Memory B cell (primary cell): ENCODE measurements at places on chromosomes 6 and 20.
A peak's percentile ranks its signal among the peaks of the same experiment; 100 is the strongest.

DNA sequence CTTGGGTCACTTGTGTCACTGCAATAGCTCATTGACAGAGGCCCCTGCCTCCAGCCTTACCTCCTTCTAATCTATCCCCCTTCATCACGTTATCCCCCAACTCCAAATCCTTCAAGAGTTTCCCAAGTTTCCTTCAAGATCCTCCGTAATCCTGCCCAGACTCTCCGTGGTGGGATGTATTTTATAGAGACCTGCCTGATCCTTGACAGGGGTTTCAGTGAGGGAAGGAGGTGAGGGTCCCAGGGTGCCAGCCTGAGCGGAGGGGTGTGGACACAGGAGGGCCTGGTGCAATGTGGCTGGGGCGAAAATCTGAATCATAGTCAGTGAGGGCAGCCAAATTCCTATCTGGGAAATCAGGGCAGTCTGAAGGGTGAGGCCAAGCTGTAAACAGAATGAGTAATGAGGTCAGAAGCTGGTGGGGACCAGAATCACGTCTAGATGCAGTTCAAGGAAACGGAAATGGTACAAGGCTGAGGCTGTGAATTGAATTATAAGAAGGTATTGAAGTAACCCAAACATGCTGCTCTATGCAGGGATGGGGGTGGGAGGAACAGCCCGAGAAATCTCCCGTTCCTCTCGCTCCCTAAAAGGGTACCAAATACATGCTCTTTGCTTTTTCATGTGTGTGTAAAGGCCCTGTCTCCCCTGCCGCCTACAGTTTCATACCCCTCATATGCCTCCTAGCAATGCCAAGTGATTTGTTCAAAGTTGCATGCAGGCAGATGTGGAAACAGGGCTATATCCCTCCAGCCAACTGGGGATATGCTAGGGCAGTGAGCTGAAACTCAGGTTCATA is 35.4 kb upstream of the PIM1 start:
- H3K27me3 ChIP-seq, result peaks cover 2% of the 10 kb centered on the region
- H3K36me3 ChIP-seq, result no peaks in the 10 kb centered on the region
- no peak overlapping the region for H3K27ac ChIP-seq
- H3K4me1 ChIP-seq, result peaks cover 6% of the 10 kb centered on the region

- peaks cover 13% of the 10 kb centered on the region for H3K4me1 ChIP-seq
- H3K27me3 ChIP-seq, result no peaks in the 10 kb centered on the region
- no peak for DNase-seq
- H3K36me3 ChIP-seq, result no peaks in the 10 kb centered on the region
- H3K27ac ChIP-seq, result no peak overlapping the region
These were observed 40.4 kb upstream of the TMEM170B start for GRCh38 chr6:11497107-11497506.

DNA sequence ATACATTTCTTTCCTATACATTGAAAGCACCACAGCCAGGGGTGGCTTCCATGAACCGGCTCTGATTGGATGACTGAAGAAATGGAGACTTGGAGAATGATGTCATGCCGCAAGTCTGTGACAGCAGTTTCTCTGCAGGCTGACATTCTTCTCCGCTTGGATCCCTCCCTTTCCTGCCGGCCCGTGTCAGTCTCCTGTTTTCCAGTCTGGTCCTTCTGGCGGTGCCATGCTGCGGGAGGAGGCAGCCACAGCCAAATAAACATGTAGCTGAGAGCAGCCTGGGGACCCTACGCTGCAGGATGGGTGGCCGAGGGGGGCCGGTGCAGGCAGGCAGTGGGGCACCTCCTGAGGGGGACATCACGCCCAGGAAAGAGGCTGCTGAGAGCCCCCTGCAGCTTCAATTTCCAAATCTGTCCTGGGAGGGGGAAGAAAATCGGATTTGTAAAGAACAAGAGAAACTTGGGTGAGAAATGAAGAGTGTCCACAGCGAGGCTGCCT is 178.0 kb downstream of the TAF4 start:
- H3K36me3 ChIP-seq, result peaks cover 9% of the 10 kb centered on the region
- H3K4me3 ChIP-seq, result no peak overlapping the region
- DNase-seq, result no peak
- H3K27ac ChIP-seq, result no peak overlapping the region
- H3K4me1 ChIP-seq, result peaks cover 6% of the 10 kb centered on the region

DNA sequence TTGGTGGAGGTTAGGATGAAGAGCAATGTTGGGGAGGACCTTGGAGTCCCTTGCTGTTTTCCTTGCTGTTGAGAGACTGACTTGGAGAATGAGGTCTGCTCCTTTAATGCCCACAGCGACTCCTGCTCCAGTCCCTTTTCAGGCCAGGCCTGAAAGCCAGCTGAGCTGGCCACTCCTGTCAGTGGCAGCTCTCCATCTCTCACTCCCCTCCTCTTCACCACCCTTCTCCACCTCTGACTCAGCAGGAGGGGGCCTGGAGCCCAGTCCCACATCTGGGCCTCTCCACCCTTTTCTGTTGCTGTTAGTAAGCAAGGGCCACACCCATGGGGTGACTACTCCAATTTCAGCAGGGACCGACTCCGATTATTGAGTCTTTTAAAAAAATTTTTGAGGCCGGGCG is 2.2 kb downstream of the SNX21 start:
- H3K27ac ChIP-seq, result no peak overlapping the region
- H3K36me3 ChIP-seq, result no peaks in the 10 kb centered on the region
- DNase-seq, result no peak
- H3K4me3 ChIP-seq, result no peak overlapping the region

- peak overlapping the region; percentile 69 for H3K27ac ChIP-seq
- H3K4me1 ChIP-seq, result peaks cover 44% of the 10 kb centered on the region
- no peak overlapping the region for H3K4me3 ChIP-seq
These were observed 24.1 kb upstream of the SERPINB1 start for GRCh38 chr6:2865694-2866151.

DNA sequence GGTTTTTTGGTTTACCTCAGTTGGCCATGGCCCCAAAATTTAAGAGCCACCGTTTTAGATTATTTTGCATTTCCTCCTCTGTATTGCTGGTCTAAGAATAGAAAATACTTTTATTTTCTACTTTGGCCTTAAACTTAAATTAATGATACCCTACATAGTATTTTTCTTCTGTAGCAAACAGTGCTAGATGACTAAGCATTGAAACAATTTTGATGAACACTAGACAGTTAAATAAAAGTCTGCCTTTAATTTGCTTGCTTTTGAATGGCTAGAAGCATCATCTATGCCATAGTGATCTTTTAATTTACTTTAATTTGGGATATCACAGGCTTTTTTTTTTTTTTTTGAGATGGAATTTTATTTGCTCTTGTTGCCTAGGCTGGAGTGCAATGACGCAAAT is 106.4 kb downstream of the CD109 start:
- no peak overlapping the region for H3K4me3 ChIP-seq
- DNase-seq, result no peak
- no peaks in the 10 kb centered on the region for H3K36me3 ChIP-seq
- no peak overlapping the region for H3K27ac ChIP-seq
- H3K27me3 ChIP-seq, result peaks cover 2% of the 10 kb centered on the region
- no peaks in the 10 kb centered on the region for H3K4me1 ChIP-seq

DNA sequence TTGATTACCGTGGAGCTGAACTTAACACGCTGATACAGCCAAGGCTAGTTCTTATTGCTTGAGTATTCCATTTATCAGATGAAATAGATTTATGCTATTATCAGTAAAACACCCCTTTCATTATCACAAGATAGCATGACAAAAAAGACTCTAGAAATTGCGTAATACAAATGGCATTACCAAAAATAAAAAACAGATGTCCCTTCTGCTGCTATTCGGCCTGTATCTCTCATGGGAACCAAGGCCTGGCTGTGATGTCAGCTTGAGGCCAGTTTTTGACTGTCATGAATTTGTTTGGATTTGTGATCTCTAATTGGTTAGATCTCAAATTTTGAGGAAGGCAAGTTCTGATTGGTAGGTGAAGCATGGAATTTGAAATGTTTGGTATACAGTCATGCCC is 25.2 kb downstream of the MEI4 start:
- no peaks in the 10 kb centered on the region for H3K4me1 ChIP-seq
- H3K4me3 ChIP-seq, result no peak overlapping the region
- H3K27ac ChIP-seq, result no peak overlapping the region
- H3K27me3 ChIP-seq, result no peaks in the 10 kb centered on the region
- no peaks in the 10 kb centered on the region for H3K36me3 ChIP-seq

GRCh38 chr6:25025248-25025918 is 89.6 kb upstream of the RIPOR2 start:
- no peaks in the 10 kb centered on the region for H3K36me3 ChIP-seq
- H3K4me1 ChIP-seq, result peaks cover 17% of the 10 kb centered on the region
- no peak for DNase-seq
- no peaks in the 10 kb centered on the region for H3K27me3 ChIP-seq
- H3K4me3 ChIP-seq, result no peak overlapping the region

- H3K36me3 ChIP-seq, result no peaks in the 10 kb centered on the region
- H3K27ac ChIP-seq, result peak within 1 kb of the TSS; percentile 55
- DNase-seq, result peak; percentile 23
- H3K4me3 ChIP-seq, result peak within 1 kb of the TSS; percentile 74
These were observed at the start of gene MYL9 for GRCh38 chr20:36541227-36541767. MYL9 (plus strand) TSS chr20:36541519; CDS start chr20:36544885, 3,366 bp downstream.

GRCh38 chr20:64055893-64056638 is 6.6 kb upstream of the SOX18 start:
- H3K4me1 ChIP-seq, result peaks cover 18% of the 10 kb centered on the region
- no peak for DNase-seq
- H3K27me3 ChIP-seq, result peaks cover 23% of the 10 kb centered on the region
- no peak overlapping the region for H3K27ac ChIP-seq

- peak overlapping the region; percentile 15 for H3K27ac ChIP-seq
- H3K4me3 ChIP-seq, result no peak overlapping the region
- H3K27me3 ChIP-seq, result no peaks in the 10 kb centered on the region
- no peak for DNase-seq
- H3K36me3 ChIP-seq, result peaks cover 10% of the 10 kb centered on the region
- peaks cover 26% of the 10 kb centered on the region for H3K4me1 ChIP-seq
These were observed 56.2 kb upstream of the TULP4 start for GRCh38 chr6:158255989-158256601.

DNA sequence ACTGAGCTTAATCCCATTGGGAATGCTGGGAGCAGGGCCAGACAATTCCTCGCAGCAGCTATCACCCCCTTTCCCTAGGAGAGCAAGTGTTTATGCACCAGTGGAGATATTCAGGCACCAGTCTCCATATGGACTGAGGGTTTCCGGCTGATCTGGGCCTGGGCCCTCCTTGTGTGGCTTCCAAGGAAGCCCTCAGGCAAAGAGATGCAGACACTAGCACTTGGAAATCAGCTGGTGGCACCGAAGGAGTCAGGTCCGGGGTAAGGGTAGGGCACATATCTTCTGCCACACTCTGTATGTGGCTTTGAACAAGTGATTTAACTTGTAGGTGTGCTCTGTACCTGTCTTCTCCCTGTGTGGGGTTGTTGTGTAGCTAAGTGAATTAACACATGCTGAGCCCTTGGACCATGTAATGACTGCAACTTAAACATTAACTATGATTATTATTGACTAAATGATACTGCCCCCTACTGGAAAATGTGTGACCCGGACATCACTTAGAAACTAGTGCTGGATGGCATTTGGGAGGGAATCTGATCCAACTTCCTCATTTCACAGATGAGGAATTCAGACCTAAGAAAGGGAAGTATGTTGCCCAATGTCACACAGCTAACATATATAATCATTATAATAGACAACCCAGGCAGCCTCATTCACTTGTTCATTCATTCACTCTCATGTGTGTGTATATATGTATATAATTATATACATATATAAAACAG is 19.3 kb upstream of the WFDC2 start:
- H3K27me3 ChIP-seq, result peaks cover 3% of the 10 kb centered on the region
- H3K4me1 ChIP-seq, result peaks cover 18% of the 10 kb centered on the region
- no peak overlapping the region for H3K27ac ChIP-seq
- H3K36me3 ChIP-seq, result peaks cover 4% of the 10 kb centered on the region
- H3K4me3 ChIP-seq, result no peak overlapping the region
- no peak for DNase-seq

DNA sequence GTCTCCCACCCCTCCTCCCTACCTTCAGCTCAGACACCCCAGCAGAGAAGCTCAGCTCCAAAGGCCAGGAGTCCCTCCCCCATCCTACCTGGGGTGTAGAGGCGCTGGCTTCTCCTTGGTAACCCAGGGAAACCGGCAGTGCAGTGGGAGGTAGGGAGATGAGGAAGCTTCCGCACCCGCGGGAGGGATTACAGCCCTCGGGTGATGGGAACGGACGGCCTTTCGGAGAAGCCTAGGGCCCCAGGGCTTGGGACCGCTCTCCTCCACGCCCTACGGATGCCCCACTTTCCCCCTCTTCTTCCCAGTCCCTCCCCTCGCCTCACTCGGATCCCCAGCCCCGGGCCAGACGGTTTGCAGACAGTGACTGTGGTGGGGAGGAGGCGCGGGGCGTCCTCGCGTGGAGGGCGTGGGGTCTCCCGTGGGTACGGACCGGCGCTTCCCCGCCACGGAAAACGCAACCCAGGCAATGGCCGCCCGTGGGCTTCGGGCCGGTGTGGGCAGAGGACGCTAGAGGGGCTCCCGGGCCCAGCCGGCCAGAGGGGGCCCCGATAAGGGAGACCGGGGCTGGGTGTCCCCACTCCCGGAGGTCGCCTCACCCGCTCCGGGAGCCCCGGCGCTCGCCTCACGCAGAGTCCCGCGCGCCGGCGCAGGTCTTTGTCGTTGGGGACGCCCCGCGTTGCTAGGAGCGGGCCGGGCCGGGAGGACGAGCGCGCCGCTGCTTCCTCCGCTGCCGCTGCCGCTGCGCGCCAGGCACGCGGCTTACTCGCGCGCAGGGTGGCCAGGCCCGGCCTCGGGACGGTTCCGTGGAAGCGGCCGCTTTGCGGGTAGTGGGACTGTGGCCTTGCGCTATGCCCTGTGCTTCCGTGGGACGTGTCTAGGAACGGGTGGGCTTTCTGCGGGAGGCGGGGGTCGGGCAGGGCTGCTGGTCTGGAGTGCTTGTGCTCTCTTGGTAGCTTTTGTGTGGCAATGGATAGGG is 15.8 kb downstream of the AARS2 start:
- H3K36me3 ChIP-seq, result peaks cover 14% of the 10 kb centered on the region
- H3K4me3 ChIP-seq, result peak overlapping the region; percentile 52
- peaks cover 3% of the 10 kb centered on the region for H3K4me1 ChIP-seq

DNA sequence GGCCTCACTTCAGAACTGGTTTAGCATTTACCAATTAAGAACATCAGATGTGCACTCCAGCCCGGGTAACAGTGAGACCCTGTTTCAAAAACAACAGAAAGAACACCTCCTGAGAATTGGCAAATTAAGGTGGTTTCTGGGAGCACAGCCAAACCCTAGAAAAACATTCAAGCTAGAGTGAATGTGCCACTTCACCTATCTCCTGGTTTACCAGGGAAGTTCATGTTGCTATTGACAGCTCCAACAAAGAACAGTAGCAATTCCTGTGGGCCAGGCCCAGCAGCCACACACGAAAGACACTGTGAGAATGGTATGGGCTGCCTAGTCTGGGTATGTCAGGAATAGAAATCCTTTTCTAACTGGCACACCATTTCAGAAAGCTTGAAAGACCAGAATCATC is 4.9 kb downstream of the POLR1C start:
- H3K4me1 ChIP-seq, result no peaks in the 10 kb centered on the region
- DNase-seq, result no peak
- H3K4me3 ChIP-seq, result no peak overlapping the region
- no peaks in the 10 kb centered on the region for H3K27me3 ChIP-seq

GRCh38 chr6:91141346-91141745 is 554.5 kb upstream of the MAP3K7 start:
- DNase-seq, result no peak
- no peaks in the 10 kb centered on the region for H3K4me1 ChIP-seq
- no peaks in the 10 kb centered on the region for H3K27me3 ChIP-seq
- H3K4me3 ChIP-seq, result no peak overlapping the region
- no peaks in the 10 kb centered on the region for H3K36me3 ChIP-seq
- H3K27ac ChIP-seq, result no peak overlapping the region

GRCh38 chr20:50320901-50321796 is 130.5 kb downstream of the CEBPB start:
- H3K36me3 ChIP-seq, result no peaks in the 10 kb centered on the region
- DNase-seq, result no peak
- no peaks in the 10 kb centered on the region for H3K4me1 ChIP-seq

GRCh38 chr6:39035681-39036080 is 12.9 kb upstream of the GLP1R start:
- no peaks in the 10 kb centered on the region for H3K36me3 ChIP-seq
- peaks cover 14% of the 10 kb centered on the region for H3K27me3 ChIP-seq
- no peak for DNase-seq
- H3K27ac ChIP-seq, result no peak overlapping the region
